Stimulated activated effector memory CD8-positive, alpha-beta T cell treated with anti-CD3 and anti-CD28 coated beads, Interleukin-12 subunit alpha, Interleukin-12 subunit beta, amount 100 ng/mL, for 72 hours (primary cell): ENCODE measurements at places on chromosomes 6 and 20.

- DNase-seq: no peak
Measured at GRCh38 chr6:31460361-31461025, 37.5 kb upstream of the MICB start.

DNA sequence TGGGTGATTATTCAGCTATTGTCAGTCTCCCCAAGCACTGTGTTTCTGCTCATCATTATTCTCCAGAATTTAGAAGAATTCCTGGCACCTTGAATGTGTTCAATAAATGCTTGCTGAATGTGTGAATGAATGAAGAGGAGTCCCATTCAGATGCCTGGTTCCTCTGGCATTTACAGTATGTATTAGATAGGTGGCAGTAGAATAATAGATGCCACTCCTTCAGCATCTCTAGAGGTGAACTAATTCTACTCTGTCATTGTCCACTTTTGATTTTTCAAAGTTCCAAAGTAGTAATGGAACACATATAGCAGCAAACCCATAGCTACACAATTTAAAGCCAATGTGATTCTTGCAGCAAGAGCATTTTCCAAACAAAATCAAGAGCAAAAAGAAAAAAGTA lies 118.9 kb upstream of the CEP162 start:
- DNase-seq: no peak

DNA sequence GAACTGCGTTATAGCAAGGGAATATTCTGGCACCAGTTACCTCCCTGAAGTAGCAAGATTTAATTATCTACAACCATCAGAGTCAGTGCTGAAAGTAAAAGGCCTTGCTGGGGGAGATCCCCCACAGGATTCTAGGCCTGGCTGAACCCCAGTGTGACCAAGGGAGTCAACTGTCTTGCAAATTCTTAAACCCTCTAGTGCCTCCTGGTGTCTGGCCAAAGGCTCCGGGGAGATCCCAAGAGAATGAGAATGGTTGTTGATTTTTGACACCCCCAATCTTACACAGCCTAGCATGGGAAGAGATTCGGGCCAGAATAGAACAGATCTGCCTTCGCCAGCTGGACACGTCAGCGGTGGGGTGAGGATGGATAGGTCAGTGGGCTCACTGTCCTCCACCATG lies 179.4 kb downstream of the ERMARD start:
- DNase-seq: no peak

- no peak for DNase-seq
Measured at GRCh38 chr20:37378420-37378784, 32.5 kb downstream of the SRC start.

- no peak for DNase-seq
Measured at GRCh38 chr20:58069796-58070663, 158.4 kb downstream of the ANKRD60 start.

DNA sequence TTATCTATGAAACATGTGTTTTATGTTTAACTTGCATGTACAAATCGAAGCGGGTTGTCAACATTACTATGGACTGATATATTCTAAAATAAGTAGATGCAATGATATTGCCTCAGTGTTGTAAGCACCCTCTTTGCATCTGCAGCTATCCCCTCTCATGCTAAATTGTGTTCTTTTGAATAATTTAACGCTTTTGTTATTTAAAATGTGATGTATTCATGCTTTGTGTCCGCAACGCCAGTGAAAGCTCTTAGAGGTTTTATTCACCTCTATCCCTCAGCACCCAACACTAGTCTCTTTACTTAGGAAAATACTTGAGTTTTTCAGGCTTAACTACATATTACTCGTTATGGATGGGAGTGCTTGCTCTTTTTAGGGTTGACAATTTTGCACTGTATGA lies 173.7 kb upstream of the ID4 start:
- no peak for DNase-seq

GRCh38 chr6:157063176-157063905 lies 260.0 kb downstream of the TMEM242 start:
- DNase-seq: no peak

GRCh38 chr6:152008779-152009178 lies 201.3 kb downstream of the ESR1 start:
- DNase-seq: no peak

- no peak for DNase-seq
Measured at GRCh38 chr6:6176127-6176526, 144.3 kb downstream of the F13A1 start.

- no peak for DNase-seq
Measured at GRCh38 chr6:118786596-118787453, 107.1 kb upstream of the ASF1A start.

DNA sequence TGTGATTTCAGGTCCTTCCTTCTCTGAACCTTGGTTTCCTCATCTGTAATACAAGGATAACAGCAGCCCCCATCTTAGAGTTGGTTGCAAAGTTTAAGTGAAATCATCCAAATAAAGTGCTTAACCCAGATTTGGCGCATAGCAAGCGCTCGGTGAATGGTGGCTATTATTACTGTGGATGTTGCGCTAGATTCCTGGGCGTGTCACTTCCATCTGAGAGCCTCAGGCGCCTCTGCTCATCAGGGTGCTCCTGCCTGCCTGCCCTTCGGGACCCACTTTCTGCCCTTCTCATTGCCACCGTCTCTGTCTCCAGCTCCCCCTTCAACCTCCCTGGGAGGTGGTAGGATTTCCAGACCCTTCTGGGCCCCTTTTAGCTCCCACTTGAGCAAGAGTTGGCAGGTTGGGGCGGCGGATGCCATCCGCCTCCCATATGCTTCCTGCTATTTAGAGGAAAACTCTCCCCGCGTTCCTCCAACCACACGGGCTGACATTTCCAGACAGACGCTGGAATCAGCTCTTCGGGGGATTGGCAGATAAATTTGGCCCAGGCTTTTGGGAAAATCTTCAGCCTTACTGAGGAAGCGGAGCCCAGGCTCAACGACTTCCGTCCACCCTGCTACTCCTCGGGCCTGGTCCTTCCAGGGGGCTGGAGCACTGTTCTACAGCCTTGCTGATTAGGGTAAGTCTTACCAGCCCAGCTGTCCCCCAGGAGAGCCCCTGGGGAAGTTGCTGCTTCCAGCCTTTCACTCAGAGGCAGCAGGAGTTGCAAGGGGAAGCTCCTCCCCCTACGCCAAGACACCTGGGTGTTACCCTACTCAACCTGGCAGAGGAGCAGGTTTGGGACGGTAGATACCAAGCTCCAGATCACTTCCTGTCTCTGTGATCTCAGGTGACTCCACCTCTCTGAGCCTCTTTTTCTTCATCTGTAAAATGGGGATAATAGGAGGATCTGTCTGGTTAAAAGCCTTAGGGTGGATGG lies 71.5 kb downstream of the DLGAP4 start:
- no peak for DNase-seq

GRCh38 chr6:124983383-124984083 lies 21.3 kb downstream of the RNF217 start:
- DNase-seq: no peak

- no peak for DNase-seq
Measured at GRCh38 chr20:3423126-3423525, 15.7 kb upstream of the DNAAF9 start.

- no peak for DNase-seq
Measured at GRCh38 chr6:143694560-143694959, 16.8 kb downstream of the PHACTR2 start.

DNA sequence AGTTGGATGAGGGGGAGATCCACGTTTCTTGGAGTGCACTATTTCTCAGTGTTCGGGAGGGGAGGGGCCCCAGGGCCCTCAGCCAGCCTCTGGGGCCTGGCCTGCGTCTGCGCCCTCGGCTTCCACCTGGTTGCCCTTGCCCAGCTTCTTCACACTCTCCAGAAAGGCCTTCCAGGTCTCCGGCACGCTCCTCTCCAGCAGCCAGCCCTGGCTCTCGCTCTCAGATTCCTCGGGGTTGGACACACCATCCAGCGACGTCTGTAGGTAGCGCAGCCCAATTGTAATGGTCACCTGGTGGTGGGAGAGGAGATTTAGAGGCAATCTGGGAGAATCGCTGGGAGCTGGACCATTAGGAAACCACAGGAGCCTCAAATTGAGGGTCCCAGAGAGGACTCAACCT lies 24.2 kb downstream of the PRPH2 start:
- no peak for DNase-seq

GRCh38 chr6:157434349-157435033 lies 53.5 kb downstream of the ZDHHC14 start:
- DNase-seq: no peak

DNA sequence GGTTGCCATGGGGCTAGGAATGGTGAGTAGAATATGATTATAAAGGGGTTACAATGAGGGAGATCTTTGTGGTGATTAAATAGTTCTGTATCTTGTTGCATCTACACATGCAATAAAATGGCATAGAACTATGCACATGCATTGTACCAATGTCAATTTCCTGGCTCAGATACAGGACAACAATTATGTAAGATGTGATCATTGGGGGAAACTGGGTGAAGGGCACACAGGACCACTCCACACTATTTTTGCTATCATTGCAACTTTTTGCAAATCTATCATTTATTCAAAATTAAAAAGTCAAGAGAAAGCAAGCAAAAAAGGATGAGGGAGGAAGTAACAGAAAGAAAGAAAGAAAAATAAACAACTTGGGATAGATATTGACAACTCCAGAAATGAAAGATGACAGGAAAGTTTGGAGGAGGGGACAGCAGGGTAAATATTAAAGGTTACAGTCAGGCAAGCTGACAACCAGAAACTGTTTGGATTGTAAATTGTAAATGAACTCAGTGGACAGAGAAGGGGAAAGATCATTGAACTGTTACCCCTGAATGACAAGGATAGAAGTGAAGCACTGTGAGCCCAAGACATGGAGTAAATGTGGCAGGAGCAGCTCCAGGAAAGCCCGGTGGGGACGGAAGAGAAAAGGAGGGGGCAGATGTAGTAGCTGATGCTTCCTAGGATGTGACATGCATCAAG lies 499.6 kb upstream of the JARID2 start:
- no peak for DNase-seq

GRCh38 chr6:88157106-88157505 lies 9.0 kb downstream of the CNR1 start:
- DNase-seq: no peak

- DNase-seq: no peak
Measured at GRCh38 chr6:52667572-52667971, 3.3 kb upstream of the TMEM14A start.

DNA sequence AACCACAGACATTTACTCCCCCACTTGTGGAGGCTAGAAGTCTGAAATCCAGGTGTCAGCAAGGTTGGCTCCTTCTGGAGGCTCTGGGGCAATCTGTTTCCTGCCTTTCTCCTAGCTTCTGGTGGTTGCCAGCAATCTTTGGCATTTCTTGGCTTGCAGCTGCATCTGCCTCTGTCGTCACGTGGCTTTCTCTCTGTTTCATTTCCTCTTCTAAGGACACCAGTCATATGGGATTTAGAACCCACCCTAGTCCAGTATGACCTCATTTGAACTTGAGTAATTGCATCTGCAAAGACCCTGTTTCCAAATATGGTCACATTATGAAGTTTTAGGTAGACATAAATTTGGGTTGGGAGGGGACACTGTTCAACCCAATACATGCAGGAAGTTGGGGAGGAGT lies 56.2 kb upstream of the EPB41L1 start:
- no peak for DNase-seq

DNA sequence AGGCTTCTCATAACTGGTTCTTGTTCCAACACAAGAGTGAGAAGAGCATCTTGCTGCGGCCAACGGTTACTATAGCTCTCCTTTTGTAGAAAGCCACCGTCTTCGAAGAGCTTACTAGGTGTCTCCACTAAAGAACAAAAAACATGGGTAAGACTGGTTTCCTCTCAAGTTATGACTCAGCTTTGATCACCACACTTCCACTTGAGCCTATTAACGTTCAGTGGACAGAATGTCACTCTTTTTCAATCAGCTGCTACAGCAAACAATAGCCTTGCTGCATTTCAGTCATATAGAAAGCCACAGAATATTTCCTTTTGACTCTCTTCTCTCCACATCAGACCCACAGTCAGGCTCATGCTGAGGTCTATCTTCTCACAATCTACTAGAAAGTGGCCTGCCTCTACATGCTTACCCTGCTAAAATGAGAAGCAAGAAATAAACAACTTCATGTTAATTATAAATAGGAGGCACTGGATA lies 243.5 kb upstream of the PREP start:
- peak; percentile 41 for DNase-seq

DNA sequence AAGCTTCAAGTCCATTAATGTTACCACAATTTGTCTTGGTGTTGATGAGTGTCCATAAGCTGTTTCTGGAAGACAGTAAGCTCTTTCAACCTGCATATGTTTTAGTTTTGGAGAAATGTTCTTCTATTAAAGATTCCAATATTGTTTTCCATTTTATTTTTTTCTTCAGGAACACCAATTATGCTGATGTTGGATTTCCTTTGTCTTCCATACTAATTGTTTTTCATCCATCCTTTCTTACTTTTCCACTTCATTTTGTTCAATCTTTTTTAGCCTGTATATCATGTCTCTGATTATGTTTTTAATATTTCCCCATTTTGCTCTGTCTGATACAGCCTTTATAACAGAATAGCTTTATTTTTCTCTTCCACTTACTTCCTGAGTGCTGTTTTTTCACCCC lies 21.9 kb downstream of the SLC13A3 start:
- no peak for DNase-seq

DNA sequence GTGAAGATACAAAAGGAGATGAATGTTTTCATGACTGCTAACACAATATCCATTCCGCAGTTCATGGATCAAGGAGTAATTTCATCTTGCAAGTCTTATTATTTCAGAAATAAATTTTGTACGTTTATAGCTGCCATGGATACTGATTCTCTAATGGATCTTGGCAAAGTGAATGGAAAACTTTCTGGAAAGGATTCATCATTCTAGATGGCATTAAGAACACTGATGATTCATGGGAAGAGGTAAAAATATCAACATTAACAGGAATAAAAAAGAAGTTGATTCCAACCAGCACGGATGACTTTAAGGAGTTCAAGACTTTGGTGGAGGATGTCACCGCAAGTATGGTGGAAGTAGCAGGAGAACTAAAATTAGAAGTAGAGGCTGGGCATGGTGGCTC lies 2.8 kb downstream of the HUS1B start:
- no peak for DNase-seq

DNA sequence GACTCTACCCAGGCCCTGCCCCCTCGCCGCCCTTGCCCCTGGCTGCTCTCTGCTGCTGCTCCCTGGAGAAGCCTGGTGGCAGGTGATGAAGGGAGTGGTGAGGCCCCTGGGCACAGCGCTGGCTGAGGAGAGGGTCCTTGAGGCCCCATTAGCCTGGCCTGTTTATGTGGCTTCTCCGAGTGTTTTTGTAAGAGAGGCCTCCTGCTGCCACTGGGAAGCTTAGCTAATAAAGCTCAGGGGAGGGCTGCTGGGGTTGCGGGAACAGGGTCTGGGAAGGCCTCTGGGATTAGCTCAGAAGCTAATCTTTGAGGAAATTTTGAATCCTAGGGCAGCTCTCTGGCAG lies 15.5 kb downstream of the EBF4 start:
- DNase-seq: no peak

DNA sequence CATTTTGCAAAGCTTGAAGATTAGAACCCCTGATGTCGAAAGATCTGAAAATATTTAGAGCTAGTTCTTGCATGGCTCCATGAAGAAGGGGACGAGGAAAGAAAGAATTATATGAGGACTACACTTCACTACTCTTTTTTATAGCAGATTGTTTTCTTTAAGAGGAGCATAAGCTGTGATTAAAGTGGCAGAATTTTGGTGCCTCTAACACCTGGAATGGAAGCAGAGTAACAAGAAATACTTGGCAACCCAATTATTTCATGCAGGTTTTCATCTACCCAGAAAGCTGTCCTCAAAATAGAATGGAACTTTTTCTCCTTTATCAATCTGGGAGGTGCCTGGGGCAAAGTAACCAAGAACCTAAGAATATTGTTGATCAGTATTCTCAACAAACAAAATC lies 4.0 kb downstream of the METTL24 start:
- no peak for DNase-seq

GRCh38 chr20:38501858-38502436 lies 29.3 kb downstream of the RALGAPB start:
- no peak for DNase-seq
